Activated CD4-positive, CD25-positive, alpha-beta regulatory T cell treated with anti-CD3 and anti-CD28 coated beads, Interleukin-2, amount 50 U/mL, for 24 hours (primary cell): ENCODE measurements at places on chromosomes 5 and 9.

DNA sequence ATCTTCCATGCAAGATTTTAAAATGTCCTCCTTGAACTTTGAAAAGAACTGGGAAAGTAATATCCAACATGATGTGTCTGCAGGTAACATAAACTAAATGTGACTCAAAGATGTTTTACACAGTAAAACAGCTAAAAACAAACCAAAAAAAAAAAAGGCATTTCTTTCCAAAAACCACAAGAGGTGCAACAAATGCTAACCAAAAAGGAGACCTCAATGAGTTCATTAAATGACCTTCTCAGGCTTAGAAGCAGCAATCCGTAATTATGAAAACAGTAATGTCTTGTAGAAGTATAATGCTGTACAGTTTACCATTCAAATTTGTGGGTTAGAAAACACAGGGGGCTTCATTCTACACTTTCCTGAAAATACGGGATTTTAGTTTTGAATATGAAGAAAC lies 2.5 kb downstream of the RNF145 start:
- ATAC-seq = no peak

- ATAC-seq = no peak
Observed at GRCh38 chr5:33322632-33323031, 118.1 kb upstream of the TARS1 start.

DNA sequence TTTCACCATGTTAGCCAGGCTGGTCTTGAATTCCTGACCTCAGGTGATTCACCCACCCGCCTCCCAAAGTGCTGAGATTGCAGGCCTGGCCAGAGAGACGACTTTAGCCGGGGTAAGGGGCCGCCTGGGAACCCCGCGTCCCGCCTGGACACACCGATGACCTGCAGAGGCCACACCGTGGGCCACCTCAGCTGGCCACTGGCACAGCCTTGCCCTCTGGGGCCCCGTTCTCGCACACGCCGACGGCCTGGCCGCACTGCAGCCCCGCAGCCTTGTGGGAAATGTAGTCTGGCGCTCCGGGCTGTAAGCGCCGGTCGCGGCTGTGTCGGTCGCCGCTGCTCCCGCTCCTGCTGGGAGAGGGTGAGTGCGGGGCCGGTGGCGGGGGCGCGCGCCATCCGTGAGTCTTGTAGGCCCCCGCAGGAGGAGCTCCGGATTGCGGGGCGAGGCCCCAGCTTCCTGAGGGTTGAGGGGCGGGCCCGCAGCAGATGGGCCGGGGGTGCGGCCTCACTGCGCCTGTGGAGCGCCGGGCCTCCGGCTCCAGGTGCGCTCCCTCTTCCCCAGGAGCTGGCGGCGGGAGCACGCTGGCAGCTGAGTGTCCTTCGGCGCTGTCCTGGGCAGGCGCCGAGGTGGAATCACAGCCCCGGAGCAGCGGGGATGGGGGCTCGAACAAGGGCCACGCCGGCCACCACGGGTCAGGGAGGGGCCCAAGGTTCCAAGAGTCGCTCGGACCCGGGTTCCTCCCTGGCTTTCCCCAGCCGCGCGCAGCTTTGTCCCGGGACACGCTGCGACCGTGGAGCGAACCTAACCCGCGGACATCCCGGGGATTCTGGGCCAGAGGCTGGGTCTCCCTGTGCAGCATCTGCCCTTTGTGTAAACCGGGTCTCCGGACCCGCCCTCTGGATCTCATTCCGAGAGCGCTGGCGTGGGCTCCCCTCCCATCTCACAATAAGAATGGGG lies at the start of gene ZFP2:
ZFP2 (plus strand) TSS at position 299 of the 957 bp plus-strand sequence. CDS start 35,401 bp downstream, outside the sequence.
- peak; percentile 60 for ATAC-seq

DNA sequence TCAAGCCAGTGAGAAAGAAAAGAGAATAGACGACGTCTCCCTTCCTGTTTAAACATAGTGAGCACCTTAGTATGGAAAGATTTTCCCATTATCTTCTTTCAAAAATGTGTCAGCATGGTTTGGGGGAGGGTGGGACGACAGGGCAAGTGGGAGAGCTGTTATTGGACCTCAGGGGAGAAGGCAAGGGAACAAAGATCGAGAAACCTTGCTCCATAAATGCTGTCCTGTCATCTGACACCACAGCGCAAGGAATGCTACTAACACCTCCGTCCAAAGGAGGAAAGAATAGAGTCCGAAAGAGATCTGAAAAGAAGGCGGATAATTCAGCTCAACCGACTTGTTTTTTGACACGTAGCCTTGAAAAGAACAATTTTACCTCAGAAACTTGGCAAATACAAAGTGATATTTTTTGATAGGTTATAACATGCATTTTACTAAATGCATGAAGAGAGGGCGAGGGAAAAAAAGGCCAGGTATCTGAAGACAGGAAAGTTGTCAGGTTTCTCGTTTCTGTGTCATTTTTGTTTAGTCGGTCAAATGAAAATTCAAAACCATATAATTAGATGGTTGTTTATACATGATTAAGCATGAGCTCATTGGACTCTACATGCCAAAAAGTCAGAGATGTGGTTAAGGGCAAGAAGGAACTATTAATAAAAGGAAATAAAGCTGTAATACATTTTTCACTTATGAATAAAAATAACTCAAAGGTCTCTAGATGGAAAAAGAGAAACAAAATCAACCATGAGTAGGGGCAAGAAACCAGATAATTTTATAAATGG lies 155.7 kb downstream of the GLIS3 start:
- ATAC-seq = no peak

- no peak for ATAC-seq
Observed at GRCh38 chr5:69350664-69351063, 18.1 kb upstream of the CCDC125 start.

DNA sequence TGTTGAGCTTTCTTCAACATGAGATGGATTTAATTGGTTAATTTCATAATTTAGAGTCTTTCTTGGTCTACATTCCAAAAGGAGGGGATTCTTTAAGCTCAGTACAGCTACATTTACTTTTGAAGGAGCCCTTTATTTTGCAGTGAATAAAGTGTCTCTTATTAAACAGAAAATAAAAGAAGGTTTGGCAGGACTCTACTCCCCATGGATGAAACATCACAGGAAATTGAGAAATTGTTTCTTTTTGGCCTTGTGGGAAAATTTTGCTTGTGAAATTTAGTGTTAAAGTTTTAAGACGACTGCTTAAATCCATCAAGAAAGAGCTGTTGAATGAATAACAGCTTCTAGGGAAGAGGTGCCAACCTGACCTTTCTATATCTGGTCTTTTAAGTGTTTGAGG lies 187.7 kb downstream of the NTRK2 start:
- ATAC-seq = no peak

- no peak for ATAC-seq
Observed at GRCh38 chr5:77133061-77133758, 46.1 kb upstream of the ZBED3 start.

DNA sequence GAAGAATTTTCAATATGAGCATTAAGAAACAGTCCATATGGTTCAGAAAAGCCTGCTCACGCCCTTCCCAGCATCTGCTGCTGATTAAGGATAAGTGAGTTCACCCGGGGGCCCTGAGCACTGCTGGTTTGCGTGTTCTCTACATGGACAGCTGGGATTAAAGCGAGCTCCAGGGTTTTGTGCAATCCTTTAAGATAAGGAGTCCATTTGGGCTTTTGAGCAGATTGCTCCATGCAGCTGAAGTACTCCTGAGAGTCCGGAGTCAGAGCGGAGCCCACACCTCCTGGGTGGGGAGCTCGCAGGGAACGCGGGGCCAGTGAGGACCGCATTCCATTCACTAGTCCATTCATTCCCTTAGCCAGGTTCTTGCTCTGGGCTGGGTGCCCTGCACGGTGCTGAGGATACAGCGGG lies 149.3 kb upstream of the COL5A1 start:
- no peak for ATAC-seq

DNA sequence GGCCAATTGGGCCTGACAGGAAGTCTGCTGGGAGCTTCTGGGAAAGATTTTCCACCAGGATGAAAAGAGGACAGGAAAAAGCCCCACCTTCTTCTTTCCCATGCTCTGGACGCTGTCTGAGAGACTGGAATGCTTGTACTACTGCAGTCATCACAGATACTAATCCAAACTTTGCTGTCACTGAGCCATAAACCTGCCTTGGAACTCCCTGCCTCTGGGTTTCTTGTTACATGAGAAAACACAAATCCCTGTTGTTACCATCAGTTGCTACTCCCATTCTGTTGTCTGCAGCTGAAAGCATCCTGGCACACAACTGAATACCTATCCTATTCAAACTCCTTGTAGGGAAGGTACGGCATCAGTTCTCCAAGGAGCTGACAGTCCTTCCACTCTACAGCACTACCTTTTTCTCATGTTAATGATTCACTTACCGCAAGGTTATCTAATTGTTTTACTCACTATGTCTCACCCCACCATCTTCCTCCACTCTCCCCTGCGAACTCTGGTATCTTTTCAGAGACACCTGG lies 167.5 kb downstream of the CDK5RAP2 start:
- no peak for ATAC-seq

GRCh38 chr5:98309785-98310598 lies 463.5 kb upstream of the RGMB start:
- peak; percentile 61 for ATAC-seq

GRCh38 chr5:38463634-38464521 lies 92.6 kb downstream of the LIFR start:
- ATAC-seq = no peak

GRCh38 chr5:79225026-79225425 lies 10.9 kb upstream of the JMY start:
- no peak for ATAC-seq

DNA sequence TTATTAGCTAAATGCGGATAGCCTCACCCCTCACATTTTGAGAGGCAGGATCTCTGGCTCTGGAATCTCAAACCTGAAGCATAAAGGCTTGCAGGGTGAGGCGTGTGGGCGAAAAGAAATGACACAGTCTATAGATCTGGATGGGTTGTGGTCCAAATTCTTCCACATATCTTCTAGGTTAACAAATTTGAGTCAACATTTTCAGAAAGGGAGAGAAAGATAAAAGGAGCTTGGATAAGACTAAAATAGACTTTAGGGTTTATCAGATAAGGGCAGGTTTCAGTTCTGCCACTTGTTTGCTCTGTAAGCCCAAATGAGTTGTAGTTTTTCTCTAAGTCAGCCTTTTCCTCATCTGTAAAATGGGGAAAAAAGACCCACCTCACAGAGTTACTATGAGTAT lies 220.9 kb downstream of the TRIM32 start:
- ATAC-seq = no peak

DNA sequence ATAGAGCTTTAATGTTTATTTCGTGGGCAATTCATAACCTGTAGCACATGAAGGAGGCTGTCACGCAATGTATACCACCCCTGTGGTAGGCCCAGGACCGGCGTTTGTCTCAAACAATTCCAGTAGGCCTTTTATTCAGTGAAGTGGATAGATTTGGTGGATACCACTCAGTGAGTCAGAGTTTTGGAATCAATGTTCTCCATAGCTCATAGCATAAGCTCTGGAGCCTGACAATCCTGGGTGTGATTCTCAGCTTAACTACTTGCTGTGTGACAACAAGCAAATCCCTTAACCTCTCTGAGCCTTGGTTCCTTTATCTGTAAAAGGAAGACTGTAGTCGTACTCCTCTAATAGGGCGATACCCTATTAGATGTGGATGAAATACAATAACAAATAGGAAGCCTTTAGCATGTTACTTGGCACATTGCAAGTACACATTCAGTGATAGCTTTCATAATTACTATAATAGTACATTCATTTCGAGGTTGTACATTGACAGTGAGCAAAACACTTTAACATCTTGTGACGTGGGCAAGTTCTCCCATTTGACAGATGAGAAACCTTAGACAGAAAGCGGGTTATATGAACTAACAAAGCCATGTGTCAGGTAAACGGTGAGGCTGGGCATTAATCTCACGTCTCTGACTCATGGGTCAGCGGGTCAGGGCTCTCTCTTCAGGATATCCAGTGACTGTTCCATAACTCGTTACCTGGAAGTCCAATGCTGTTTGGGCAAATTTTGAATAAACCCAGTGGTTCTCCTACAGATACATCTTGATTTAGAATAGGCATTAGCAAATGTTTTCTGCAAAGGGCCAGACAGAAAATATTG lies 130.8 kb downstream of the C9orf152 start:
- ATAC-seq = peak; percentile 56

GRCh38 chr5:158207733-158208132 lies 348.8 kb upstream of the CLINT1 start:
- ATAC-seq = no peak

GRCh38 chr5:176642675-176643490 lies 4.4 kb upstream of the TSPAN17 start:
- no peak for ATAC-seq

- no peak for ATAC-seq
Observed at GRCh38 chr5:67974054-67974453, 241.5 kb upstream of the PIK3R1 start.

GRCh38 chr9:106655966-106656365 lies 207.0 kb upstream of the ZNF462 start:
- no peak for ATAC-seq

- ATAC-seq = no peak
Observed at GRCh38 chr9:110602281-110602680, 22.7 kb upstream of the SVEP1 start.

GRCh38 chr5:159456722-159457465 lies 126.6 kb upstream of the IL12B start:
- peak; percentile 83 for ATAC-seq

DNA sequence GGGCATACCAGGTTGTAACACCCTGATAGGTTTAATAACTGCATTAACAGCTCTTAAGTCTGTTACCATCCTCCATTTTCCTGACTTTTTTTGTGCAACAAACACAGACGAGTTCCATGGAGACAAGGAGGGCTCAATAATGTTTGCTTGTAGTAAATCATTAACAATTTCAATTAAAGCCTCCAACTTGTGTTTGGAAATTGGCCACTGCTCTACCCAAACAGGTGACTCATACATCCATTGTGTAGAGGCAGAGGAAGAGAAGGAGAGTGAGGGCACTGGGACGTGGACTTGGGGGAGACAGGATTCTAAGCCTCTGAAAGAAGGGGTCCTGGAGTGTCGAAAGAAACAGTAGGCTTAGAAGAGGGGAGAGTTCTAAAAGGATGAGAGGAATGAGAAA lies 213.6 kb upstream of the KCNN2 start:
- no peak for ATAC-seq

DNA sequence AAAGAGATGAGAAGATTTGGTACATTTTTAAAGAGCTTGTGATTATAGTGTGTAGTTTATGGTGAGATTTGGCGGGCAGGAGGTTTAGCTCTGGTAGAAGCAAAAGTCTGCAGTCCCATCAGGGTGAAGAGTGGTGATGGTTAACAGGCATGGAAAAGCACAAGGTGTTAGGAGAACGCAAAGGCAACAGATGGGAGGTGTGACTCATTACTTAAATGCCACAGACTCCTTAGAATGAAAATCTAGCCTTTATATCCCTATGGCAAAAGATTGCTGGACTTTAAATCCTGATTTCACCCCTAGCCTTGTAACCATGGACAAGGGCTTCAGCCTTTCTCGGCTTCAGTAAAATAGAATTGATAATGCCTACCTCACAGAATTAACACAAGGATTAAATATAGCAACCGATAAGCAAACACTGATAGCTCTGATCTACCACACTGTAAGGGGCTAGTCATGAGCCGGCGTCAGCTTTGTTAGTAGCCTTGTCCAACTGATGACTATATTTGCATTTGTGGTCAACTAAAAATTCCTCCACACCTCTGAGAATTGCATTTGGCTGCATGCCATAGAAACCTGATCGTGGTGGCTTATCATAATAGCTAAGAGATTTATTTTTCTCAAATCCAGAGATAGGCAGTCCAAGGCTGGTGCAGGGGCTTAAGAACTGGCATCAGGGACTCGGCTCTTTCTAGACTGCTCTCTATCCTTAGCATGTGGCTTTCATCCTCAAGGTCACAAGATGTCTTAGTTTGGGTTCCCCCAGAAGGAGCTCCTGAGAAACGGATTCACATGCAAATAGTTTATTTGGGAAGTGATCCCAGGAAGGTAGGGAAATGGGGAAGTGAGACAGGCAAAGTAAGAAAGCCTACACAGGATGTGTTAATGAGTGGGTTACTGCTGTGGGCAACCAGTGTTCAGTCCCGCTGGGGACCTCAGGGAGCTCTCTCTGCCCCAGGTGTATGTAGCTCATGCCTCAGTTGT lies 19.6 kb downstream of the MFAP3 start:
- no peak for ATAC-seq

GRCh38 chr5:44997506-44997905 lies 188.8 kb downstream of the MRPS30 start:
- no peak for ATAC-seq
